ENCODE measurements at places on chromosomes 7 and 10. TPM values are rescaled to one million over a fixed set of nuclear protein-coding genes. Genes with fewer than 3 reads are reported as not detected.

TAF3 gene
- total RNA-seq: 4.6 TPM

PGAM2 gene
- total RNA-seq: 680 TPM

CPN1 gene
- total RNA-seq: not detected

A1CF gene
- total RNA-seq: not detected

INSYN2A gene
- total RNA-seq: 0.11 TPM

MBLAC1 gene
- 6.1 TPM for total RNA-seq

C10orf62 gene
- total RNA-seq: 0.35 TPM

SLC18A2 gene
- 0.22 TPM for total RNA-seq

ATOH7 gene
- not detected for total RNA-seq

C7orf57 gene
- total RNA-seq: not detected

PNLIPRP1 gene
- not detected for total RNA-seq

DRGX gene
- not detected for total RNA-seq

RNLS gene
- total RNA-seq: 14.9 TPM

SCRN1 gene
- 33.3 TPM for total RNA-seq

TDRD1 gene
- total RNA-seq: 1.1 TPM

- DNase-seq: peak; percentile 55
Observed at GRCh38 chr10:3464760-3465405, 292.3 kb upstream of the PITRM1 start.

GRCh38 chr10:88271761-88272543 lies 311.2 kb downstream of the RNLS start:
- no peak for DNase-seq

- no peak for DNase-seq
Observed at GRCh38 chr7:117134889-117135552, 181.7 kb downstream of the ST7 start.

DNA sequence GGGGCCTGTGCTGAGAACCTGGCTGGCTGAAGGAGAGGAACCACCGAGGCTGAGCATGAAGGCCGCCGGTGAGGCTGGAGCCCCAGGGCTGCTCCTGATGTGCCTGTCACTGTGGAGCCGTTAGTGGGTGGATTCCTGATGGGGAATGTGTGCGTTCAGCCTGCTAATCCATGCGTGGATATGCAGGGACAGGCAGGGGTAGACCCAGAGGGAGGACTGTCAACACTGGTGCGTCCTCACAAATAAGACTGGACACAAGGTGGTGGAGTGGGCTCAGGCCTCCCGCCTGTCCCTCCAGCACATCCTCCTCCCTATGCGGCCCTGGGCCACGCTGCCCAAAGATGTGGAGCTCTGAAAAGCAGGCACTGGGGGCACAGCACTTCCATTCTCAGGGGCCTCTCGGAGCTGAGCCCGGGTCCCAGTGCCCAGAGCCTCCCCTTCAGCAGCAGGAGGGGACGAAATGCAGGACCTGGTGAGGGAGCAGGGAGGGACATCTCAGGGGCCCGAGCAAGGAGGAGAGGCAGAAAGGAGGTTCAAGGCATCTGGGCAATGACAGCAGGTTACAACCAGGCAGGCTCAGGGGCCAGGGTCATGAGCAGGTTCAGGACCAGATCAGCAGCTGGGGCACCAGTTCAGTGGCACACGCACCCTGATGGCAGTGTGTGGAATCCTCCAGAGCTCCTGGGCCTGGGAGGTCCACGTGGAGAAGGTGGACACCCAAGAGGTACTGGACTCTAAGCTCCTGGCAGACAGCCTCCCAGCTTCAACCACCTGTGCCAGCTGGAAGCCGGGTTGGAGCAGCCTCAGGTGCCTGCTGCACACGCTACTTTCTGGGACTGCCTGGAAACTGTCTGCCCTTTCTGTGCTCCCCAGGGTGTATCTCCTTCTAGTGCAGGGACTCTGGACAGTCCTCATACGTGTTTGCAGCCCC lies 33.5 kb upstream of the ANTXRL start:
- DNase-seq: peak; percentile 47

DNA sequence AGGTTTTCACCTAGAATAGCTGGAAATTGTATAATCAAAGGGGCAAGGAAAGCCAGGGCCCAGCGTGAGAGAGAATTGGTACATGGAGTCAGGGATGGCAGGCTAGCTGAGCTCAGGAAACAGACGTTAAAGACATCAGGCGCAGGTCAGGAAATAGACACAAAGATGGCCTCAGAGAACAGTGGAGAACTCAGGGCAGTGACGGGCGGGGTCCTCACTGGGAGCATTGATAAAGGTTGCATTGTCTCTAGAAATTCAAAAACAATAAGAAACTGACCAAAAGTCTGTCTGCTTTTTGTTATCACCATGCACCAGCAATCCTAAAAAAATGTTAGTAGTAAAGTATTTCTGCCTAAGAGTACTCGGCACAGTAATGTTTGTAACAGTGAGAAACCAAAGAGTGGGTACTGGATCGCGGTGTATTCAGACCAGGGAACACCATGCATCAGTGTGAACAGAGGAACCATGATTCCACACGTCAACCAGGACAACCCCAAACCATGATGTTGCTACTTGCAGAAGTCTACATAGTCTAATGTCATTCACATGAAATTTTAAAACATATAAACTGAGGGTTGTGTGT lies 81.9 kb upstream of the AUTS2 start:
- no peak for DNase-seq

GRCh38 chr10:89304925-89305324 lies 3.1 kb downstream of the IFIT2 start:
- DNase-seq: no peak

DNA sequence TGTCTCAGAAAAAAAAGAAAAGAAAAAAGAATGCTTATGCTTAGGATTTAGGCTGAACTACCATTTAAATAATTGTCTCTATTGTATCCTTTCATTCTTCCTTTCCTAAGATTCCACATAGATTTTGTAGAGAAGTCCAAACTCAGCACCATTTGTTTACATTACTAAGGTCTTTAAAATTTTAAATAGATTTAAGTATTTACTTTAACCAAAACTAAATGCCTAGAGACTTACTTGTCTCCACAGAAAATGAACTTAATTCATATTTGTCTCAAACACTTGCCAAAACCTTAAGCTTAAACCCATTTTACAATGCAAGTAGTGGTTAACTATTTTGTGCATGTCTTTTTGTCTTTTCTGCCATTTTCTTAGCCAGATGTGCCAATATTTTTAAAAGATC lies 54.1 kb upstream of the ABI1 start:
- DNase-seq: no peak

DNA sequence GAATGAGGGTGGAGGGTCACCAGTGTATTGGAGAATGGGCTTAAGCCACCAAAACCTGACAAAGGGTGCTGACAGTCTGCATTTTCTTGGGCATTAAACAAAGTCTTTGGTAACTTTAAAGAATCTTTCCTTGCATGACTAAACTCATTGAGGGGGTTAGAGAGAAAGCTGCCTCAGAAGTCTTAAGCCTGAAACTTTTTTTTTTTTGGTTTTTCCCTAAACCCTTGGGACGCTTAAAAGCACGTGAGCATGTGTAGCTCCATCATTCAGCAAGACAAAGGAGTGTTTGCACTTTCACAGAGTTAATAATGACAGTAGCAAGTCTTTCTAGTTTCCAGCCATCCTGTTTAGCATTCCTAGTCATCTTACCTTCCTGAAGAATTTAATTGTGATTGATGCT lies 110.7 kb downstream of the LRMDA start:
- DNase-seq: no peak

- no peak for DNase-seq
Observed at GRCh38 chr10:72105710-72106109, 17.4 kb upstream of the SPOCK2 start.

GRCh38 chr7:31549611-31550010 lies 35.7 kb downstream of the ITPRID1 start:
- DNase-seq: no peak

GRCh38 chr7:12884856-12885440 lies 197.5 kb downstream of the ARL4A start:
- DNase-seq: no peak

DNA sequence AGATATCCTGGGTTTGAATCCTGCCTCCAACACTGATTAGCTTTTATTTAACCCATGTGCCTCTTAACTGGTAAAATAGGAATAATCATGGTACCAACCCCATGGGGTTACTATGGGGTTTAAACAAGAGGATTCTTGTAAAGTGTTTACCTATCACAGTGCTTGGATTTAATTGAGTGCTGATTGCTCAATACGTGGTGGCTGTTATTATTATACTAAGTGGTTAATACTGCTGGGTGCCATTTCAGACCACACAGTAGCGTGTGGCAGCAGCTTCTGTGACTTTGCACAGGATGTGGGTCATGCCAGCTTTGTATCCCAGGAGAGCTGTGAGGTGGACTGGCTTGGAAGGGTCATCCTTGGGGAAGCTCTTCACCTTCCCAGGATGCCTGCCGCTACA lies 177.2 kb downstream of the SEC23IP start:
- DNase-seq: no peak

GRCh38 chr10:89086801-89087521 lies 96.4 kb downstream of the FAS start:
- peak; percentile 90 for DNase-seq

- no peak for DNase-seq
Observed at GRCh38 chr7:24301703-24302102, 17.7 kb downstream of the NPY start.
